NCI-H1436 (cell line): ENCODE measurements at places on chromosomes 12 and 14.

DNA sequence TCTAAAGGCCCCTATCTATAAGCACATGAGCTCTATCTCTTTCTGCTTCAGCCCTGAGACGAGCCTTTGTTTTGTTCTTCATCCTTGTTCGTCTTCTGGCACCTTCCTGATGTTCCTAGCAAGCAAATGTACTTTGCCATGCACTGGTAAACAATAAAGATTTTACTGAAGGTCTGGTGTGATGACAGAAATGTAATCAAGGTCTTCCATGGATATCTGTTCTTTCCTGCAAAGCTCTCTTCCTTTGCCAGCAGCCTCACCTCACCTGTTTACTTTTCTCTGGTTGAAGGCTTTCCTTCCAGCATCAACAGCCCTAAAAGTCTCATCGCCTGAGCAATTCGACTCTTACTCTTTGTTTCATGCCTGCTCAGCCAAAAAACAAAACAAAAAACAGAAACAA is 330.3 kb downstream of the PCNX1 start:
- no peak for DNase-seq

GRCh38 chr14:90795744-90796143 is 20.5 kb downstream of the TTC7B start:
- no peak for DNase-seq

DNA sequence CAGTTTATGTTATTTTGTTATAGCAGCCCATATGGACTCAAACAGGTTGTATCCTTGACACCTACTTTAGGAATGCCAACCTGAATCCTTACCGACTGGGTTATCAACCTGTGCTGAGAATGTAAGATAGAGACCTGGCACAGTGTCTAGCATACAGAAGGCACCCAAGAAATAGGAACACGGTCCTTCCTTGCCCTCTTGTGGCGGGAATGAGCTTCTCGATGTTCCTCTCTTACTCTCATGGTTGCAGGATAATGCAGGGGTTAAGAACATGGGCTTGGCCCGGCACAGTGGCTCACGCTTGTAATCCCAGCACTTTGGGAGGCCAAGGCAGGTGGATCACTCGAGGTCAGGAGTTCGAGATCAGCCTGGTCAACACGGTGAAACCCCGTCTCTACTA is 6.5 kb downstream of the C12orf43 start:
- no peak for DNase-seq

- no peak for DNase-seq
Measured at GRCh38 chr12:41228066-41228820, 40.1 kb downstream of the PDZRN4 start.

DNA sequence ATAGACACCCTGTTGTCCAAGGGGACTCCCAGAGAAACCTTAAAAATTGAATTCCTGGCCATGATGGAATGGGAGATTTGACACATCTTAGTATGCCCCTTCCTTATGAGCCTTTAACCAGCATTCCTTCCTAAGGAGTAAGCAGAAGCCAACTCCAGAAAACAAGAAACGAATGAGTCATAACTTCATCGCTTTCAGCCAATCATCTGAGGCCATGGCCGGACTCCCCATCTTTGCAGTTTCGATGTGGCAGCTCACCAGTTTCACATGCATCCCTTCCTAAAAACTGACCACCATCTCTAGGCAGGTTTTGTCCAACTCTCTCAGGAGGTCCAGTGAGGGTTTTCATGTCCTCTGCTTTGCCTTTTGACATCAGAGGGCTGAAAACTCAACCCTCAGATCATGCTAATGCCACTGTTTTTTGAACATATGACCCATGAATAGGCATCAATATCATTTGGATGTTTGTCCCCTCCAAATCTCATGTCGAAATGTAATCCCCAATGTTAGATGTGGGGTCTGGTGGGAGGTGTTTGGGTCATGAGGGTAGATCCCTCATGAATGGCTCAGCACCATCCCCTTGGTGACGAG is 19.9 kb downstream of the DAAM1 start:
- no peak for DNase-seq
